Adrenal gland (tissue), 19 donors: ENCODE measurements at places on chromosomes 3 and 15. TPM values are rescaled to one million over a fixed set of nuclear protein-coding genes. Genes with fewer than 3 reads are reported as not detected.

Gene KIF15
- 0.42 TPM for total RNA-seq

Gene CMTM8
- total RNA-seq: 22.2 TPM

Gene CHRNA3
- 6.6 TPM for total RNA-seq

Gene TF
- under 0.01 TPM for total RNA-seq

Gene TRPM1
- not detected for total RNA-seq

Gene SYNM
- total RNA-seq: 37.0 TPM

Gene MESP2
- total RNA-seq: 0.72 TPM

Gene ONECUT1
- not detected for total RNA-seq

Gene ZNF639
- 34.0 TPM for total RNA-seq

Gene SPTSSB
- 0.31 TPM for total RNA-seq

Gene ALDH1A3
- total RNA-seq: 165 TPM

Gene NR1I2
- 0.14 TPM for total RNA-seq

Gene FMN1
- total RNA-seq: 12.1 TPM

Gene PRKCI
- total RNA-seq: 23.2 TPM

Gene STRIT1
- not detected for total RNA-seq

Gene STAG1
- total RNA-seq: 28.1 TPM

Gene PRSS50
- total RNA-seq: 0.07 TPM

Gene XCR1
- not detected for total RNA-seq

Gene SLC22A14
- not detected for total RNA-seq

Gene ANKRD63
- total RNA-seq: not detected

Gene LRRC28
- total RNA-seq: 49.8 TPM

Gene VPS39
- total RNA-seq: 47.3 TPM

Gene ROBO1
- total RNA-seq: 74.4 TPM

Gene EPHB3
- 1.4 TPM for total RNA-seq

Gene PATL2
- 5.2 TPM for total RNA-seq

Gene GOLGA8T
- total RNA-seq: not detected

Gene PRTG
- total RNA-seq: 3.4 TPM

Gene DCLK3
- not detected for total RNA-seq

Gene TARS3
- total RNA-seq: 13.8 TPM

Gene C3orf20
- total RNA-seq: not detected

Gene POPDC2
- total RNA-seq: 4.2 TPM

Gene DUOX1
- total RNA-seq: 11.0 TPM

Gene SLC25A36
- 124 TPM for total RNA-seq

Gene RFT1
- 14.9 TPM for total RNA-seq

Gene BOC
- 15.2 TPM for total RNA-seq

Gene ACSBG1
- total RNA-seq: 42.3 TPM

Gene CASR
- total RNA-seq: 0.18 TPM

Gene CCDC14
- 16.8 TPM for total RNA-seq

Gene PLSCR5
- not detected for total RNA-seq

Gene UBL7
- 52.1 TPM for total RNA-seq

Gene MUC20
- 3.0 TPM for total RNA-seq

Gene CHP1
- total RNA-seq: 387 TPM

Gene SLC28A1
- total RNA-seq: 0.19 TPM
